ENCODE measurements at places on chromosomes 16 and 17.

DNA sequence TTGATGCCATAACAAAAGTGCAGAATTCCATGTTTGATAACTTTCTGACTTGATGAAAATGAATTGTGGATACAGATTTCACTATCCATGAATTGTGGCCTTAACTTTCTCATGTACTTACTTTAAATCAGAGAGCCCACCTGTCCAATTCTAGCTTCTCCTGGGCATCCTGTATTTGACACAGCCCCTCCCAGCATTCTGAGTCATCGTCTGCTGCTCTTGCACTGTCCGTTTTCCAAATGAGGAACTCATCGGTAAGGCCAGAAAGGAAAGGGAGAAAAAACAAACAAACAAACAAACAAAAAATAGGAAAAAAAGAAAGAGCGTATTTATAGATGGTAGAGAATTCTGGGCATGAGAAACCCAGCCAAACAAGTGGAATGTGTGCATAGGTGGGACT is 361.6 kb downstream of the WWOX start:
- no peak for DNase-seq

DNA sequence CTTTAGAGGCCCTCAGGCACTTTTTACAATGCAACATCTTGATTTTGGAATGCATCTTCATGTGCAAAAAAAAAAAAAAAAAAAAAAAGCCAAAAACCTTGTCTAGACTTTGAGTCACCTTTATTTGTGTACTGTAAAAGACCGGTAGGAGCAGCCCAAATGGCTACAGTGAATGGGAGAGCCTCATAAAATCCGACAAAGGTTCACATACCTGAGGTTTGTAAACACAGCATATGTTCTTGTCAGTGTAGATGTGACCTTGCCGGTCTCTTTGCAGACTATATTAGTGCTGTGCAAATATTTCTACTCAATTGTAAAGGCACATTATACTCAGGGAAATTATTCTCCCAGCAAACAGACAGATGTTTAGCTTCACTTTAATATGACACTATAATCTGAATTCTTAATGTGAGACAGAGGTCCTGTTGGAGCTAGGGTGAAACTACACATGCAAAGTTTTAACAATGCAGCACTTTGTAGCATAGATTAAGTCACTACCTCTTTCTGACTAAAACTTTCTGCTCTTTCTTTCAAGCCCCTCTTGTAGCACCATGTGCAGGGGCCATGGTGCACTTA is 211.3 kb downstream of the CA10 start:
- DNase-seq = no peak

- no peak for DNase-seq
These were observed 99.5 kb downstream of the CDYL2 start for GRCh38 chr16:80704751-80705505.

DNA sequence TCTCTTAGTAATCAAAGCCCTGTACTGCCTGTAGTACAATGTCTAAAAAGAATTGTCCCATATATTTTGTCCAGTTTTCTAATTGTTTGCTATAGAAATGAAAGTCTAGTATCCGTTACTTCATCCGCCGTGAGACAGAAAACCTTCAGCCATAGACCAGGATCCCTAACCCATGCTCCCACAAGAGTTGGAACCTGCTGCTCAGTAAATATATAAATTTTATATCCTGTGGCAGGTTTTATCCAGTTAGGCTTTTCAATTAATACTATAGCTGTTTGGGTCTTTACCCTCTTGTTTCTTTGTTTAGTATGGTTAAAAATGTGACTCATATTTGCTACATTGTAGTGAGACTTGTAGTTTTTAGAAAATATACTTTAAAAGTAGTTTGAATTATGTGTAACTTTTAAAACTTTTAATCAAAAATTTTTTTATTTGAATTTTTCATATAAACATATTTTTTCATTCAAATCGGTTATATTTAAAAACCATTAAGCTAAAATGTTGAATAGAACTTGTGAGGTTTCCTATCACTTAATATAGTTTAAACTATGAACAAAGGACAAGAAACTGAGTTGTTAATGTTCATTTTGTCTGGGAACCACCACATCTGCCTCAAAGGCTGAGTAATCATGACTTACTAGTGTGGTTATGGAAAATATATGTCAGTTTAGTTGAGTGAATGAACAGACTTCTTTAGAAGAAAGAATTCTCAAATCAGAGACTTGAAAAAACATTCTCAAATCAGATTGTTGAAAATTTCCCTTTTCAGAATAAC is 54.8 kb downstream of the VMP1 start:
- DNase-seq = no peak

GRCh38 chr17:43877031-43877430 is 30.1 kb downstream of the CD300LG start:
- DNase-seq = no peak

- DNase-seq = no peak
These were observed 22.9 kb downstream of the MARVELD3 start for GRCh38 chr16:71648921-71649320.

DNA sequence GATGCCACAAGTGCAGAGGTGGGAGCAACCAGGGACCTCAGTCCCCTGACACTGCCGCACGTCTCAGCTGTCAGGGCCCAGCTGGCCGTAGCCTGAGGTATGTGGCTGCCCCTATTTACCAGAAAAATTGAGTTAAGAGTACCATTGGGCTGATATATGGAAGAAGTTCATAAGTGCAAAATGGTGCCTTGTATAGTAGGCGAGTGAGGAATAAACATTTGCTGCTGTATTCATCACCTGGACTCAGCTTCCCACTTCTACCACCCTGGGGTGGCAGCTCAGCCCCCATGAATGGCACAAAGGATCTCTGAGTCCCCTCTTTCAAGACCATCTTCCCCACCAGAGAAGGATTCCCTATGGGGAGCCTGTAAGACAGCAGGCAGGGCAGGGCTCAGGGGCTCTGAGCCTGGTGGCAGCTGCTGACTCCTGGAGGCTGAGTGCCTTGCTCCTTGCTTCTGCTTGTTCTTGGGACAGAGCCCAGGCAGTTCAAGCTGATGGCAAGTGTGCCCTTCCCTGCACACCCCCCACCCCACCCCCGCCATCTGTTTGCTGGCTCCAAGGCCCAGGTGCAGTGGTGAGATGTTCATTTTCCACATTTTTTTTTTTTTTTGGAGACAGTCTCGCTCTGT is 29.0 kb downstream of the TRPV2 start:
- DNase-seq = no peak

GRCh38 chr17:49916854-49917515 is 52.0 kb upstream of the DLX4 start:
- DNase-seq = no peak

DNA sequence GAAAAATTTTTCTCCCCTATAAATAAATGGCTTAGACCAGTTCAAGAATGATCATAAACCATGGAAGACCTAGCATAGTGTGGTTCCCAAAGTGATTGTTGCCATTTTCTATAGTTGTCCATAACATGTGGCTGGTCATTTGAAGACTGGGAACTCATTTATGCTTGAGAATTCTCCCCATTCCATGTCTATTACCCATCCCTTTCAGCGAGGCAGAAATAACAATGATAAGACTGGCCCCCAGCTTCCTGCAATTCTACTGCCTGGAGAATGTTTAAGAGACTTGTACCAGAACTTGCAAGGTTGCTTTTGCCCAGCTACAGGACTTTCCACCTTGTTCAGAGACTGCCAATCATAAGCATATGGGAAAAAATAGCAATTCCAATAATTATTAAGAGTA is 146.5 kb upstream of the CDH11 start:
- no peak for DNase-seq

DNA sequence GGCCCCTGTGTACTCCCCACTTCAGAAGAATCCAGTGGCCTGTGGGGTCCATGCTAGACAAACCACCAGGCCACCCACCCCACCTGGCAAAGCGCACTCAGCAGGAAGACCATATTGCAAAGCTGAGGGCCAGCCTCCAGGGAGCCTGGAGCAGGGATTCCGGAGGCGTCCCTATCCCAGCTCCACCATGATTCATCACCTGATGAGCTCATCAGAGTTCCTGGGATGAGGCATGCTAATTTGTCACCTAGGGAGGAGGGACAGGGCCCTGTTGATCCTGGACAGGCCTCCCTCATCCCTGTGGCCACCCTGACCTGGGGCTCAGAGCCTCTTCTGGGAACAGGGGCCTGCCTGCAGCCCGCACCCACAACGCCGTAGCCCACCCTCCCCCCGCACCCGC is 131.6 kb upstream of the PLCG2 start:
- DNase-seq = no peak

DNA sequence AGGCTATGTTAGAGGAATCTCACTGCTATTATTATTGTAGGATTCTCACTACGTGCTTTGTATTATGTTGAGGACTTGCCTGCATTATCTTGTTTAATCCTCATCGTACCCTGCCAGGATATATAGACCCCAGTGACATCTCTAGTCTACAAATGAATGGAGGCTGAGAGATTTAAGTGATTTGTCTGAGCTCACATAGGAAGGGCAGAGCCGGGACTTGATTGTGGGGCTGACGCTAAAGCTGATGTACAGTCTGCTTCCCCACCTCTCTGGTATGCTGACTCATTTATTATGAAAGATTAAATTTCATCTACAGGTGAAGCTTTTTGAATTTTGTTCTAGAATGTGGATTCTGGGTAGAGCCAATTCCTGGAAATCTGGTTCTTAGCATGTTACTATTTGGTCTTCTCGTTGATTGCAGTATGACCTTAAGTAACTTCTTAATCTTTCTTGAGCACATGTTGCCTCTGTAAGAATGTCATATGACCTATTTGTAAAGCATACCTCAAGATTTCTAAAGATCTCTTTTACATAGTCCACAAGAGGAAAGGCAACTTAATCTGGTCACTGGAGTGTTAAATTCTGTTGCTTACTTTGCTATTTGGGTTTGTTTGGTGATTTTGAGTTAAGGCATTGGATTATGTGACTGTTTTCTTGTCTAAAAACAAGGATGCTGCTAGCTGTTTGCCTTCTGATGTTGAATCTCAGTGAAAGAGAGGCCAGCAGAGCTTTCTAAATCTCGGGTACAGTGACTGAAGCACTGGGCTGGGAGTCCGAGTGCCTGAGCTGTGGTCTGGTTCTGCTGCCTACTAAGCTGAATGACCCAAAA is 12.4 kb downstream of the METTL9 start:
- no peak for DNase-seq

DNA sequence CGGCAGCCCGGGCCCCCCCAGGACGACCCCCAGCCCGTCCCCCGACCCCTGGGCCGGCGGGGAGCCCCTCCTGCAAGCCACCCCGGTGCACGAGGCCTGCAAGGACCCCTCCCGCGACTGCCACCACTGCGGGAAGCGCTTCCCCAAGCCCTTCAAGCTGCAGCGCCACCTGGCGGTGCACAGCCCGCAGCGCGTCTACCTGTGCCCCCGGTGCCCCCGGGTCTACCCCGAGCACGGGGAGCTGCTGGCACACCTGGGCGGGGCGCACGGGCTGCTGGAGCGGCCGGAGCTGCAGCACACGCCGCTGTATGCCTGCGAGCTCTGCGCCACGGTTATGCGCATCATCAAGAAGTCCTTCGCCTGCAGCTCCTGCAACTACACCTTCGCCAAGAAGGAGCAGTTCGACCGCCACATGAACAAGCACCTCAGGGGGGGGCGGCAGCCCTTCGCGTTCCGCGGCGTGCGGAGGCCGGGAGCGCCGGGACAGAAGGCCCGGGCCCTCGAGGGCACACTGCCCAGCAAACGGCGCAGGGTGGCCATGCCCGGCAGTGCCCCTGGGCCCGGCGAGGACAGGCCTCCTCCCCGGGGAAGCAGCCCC is 15.6 kb upstream of the ZFPM1 start:
- DNase-seq = peak; percentile 61

DNA sequence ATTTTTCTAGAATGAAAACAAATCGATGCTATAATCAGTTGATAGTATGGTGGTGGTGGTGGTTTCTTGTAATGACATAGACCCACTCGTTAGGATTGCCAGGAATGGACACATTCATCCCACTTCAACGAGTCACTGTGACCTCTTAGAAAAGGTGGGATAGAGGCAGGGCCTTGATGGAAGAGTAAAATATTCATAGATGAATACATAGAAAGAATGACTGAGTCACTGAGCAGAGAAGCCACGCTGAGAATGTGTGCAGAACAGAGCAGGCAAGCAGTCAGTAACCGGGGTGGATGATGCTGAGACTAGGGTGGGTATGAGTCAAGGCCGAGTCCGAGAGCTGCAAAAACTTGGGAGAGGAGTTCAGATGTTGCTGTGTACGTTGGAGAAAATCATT is 129.9 kb downstream of the PITPNC1 start:
- DNase-seq = no peak

GRCh38 chr17:38892083-38892482 is 22.2 kb downstream of the LASP1 start:
- DNase-seq = no peak

DNA sequence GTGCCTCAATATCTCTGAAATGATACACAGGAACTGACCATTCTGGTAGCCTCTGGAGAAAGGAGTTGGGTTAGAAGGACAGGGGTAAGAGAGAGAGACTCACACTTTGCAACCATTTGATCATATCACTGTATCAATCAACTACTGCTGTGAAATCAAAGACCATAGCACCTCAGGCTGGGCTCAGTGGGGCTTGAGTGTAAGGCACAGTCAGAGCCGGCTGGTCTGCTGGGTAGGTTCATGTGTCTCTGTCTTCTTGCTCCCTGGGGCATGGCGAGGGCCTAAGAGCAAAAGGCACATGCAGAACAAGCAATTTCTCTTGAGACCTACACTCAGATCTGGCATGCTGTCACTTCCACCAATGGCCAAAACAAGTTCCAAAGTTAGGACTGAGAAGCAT is 46.7 kb upstream of the C16orf82 start:
- DNase-seq = no peak

GRCh38 chr16:1112506-1113184 is 16.6 kb upstream of the C1QTNF8 start:
- no peak for DNase-seq

- DNase-seq = no peak
These were observed 4.9 kb upstream of the ACTG1 start for GRCh38 chr17:81517339-81518112.

DNA sequence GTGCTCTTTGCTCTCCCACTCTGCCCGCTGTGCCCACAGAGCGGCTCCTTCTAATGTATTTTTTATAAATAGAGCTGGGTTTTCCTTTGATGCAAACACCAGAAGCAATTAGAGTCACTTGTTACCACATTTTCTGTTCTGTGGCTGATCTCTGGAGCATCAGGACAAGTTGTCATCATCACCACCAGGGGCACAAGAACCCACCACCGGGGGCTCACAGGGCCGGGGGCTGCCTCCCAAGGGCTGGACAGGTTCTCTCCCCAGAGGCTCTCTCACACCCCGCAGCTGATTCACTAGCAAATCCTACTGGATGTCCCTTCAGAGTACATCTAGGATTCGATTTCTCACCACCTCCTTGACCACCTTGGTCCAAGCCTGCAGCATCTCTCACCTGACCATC is 18.5 kb downstream of the C16orf82 start:
- no peak for DNase-seq

GRCh38 chr16:85331688-85332087 is 219.4 kb upstream of the CIBAR2 start:
- DNase-seq = no peak

DNA sequence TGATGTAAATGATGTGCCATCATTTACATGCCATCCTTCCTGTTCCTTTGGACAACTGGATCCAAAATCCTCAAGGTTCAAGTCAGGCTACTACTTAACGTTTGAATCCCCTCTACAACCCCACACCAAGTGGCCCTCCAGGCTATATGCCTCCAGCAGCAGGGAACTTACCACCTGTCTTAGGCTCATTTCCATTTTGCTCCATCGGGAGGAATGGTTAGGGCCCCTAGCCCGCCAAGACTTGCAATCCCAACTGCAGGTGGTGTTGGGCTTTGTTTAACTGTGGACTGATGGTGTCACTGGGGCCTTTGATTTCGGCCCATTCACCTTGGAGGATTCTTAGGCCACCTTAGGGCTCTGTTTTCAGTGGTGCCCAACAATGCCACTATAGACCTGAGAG is 9.7 kb downstream of the HNF1B start:
- no peak for DNase-seq

GRCh38 chr17:9209781-9210370 is 188.6 kb downstream of the NTN1 start:
- no peak for DNase-seq

All from activated T-cell treated with anti-CD3 and anti-CD28 coated beads for 1 hour (primary cell).